ENCODE measurements at places on chromosomes 4 and X.

DNA sequence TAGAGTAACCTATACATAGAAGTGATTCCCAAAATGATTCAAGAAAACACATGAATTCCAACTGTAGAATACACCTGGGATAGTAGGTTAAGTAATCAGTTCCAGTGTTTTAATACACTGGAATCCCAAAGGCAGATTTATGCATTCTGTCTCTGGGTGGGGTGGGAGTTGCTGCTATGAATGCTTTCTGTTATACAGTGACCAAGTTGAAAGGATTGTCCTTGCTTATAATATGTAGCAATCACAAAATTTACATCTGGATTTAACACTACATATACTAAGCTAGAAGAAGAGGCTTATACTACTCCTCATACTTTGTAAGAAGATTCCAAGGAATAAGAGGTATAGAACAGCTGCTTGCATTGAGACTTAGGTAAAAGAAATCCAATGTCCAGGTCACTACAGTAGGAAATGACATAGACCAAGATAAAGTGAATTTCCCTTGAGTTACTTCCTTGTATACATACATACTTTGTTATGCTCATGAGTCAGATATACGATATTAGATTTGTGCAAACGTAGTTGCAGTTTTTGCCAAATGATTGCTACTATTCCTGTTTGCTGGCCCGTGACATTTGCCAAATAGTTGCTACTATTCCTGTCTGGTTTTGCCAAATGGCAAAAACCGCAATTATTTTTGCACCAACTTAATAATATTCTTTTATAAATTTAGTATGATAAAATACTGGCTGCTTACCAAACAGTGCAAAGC, 210.5 kb upstream of the DIAPH2 start:
- DNase-seq = no peak

DNA sequence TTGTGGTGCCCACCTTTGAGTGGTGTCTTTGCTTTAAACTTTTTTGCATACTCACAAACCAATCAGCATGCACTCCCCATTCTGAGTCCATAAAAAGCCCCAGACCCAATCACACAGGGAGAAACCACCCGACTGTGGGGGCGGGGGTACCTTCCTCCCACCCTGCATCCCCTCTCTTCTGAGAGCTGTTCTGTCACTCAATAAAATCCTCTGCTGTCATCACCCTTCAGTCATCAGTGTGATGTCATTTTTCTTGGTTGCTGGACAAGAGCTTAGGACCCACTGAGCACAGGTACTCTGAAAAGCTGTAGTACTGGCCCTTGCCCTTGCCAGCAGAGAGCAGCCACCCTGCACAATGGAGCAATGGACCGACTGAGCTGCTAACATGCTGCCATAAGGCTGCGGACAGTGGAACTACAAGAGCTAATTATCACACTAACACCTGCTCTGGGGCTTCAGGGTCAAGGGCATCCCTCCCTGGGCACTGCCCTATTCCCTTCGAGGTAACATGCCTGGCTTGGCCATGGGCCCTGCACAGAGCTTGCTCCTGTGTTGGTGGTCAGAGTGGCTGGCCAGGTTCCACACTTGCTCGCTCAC, 62.9 kb upstream of the PGRMC2 start:
- no peak for DNase-seq

DNA sequence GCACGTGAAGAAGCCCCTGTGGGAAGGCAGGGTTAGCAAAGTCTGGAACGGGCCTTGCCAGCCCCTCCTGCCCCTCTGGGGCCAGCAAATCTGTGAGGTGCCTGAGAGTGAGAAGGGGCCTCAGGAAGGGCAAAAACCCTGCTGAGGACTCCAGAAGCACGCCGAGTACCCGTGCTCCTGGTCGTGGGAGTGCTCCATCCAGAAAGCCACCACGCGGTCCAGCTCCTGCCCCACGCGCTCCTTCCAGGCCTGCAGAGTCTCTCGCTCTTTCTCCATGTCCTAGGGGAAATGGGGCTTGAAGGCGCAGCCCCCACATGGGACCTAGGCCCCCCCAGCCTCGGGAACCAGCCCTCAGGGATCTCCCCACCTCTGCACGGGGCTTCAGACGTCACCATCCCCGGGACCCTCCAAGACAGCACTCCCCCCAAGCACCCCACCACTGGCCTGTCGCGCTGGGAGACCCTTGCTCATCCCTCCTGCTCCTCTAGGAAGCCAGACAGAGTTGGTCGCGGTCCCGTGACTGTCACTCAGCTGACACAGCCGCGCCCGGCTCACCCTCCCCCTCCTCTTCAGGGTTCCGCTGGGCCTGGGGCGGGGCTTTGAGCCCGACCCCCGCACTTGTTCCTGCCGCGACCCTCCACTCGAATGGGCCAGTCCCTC, at the start of gene RENBP:
TSS of gene RENBP (minus strand) at position 504 of the 660 bp plus-strand sequence. CDS start at position 471, 33 bp downstream.
- peak; percentile 2 for DNase-seq

DNA sequence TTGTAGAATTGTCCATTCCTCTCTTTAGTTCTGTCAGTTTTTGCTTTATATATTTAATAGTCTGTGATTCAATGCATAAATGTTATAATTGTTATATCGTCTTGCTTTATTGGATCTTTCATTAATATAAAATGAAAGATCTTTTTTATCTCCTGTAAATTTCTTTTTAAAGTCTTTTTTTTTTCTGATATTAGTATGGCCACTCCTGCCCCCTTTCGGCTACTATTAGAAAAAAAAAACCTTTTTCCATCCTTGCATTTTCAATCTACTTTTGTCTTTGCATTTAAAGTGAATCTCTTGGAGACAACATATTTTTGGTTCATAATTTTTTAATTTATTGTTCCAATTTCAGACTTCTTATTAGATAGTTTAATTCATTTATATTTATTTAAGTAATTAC, 677.4 kb upstream of the NDST4 start:
- no peak for DNase-seq

- peak; percentile 53 for DNase-seq
Measured at GRCh38 chrX:10722851-10723250, 102.5 kb upstream of the MID1 start.

GRCh38 chrX:67780694-67781109, 236.9 kb downstream of the AR start:
- no peak for DNase-seq

DNA sequence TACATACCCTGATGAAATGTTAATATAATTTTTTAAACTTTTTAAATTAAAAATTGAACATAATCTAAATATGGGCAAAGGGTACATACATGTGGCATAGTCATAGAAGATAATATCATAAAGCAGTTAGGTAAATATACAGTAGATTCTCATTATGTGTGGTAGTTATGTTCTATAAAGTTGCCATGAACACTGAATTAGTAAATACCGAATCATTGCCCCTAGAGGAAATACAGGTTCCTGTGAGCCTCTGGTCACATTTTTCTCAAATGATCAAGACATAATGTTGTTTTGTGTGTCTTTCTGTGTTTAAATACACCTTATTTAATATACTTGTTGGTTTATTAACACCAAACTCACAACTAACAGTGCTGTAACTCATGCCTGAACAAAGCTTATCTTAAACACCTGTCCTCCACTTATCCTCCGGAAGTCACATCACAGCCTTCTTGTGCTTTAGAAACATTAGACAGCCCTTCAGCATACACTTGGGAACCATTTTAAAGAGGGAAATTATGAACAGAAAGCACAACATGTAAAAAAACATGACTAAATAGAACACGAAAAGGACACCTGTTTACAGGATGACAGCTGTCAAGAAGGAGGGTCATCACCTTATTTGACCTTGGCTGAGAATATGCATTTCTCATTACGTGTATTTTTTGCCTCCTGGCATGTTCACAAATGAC, 169.4 kb upstream of the NAP1L5 start:
- DNase-seq = peak; percentile 18

GRCh38 chr4:56321251-56321650, 66.0 kb downstream of the AASDH start:
- no peak for DNase-seq

GRCh38 chr4:125744891-125745364, 430.2 kb downstream of the FAT4 start:
- no peak for DNase-seq

- no peak for DNase-seq
Measured at GRCh38 chr4:60683357-60683756, 516.8 kb upstream of the ADGRL3 start.

DNA sequence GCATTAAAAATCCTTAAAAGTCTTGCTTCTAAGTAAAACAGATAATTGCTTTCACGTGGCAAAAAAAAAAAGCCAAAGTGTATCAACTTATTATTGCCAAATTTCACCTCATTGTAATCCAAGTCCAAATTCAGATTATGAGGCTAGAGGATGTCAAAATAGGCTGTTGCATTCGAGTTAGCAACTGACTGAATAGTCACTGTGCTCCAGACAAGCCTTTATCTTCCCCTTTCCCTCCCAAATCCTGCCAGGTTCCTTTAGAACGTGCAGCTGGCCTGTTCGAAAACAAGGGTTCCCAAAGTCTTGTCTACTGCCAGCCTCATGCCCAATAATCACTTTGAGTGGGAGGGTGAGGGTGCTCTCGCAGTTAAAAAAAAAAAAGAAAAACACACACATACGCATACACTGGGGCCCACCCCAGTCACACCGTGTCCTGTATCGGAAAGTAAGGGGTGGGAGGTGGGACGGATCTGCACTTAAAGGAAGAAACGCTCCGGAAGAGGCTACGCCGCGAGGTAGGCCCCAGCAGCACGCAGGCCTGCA, 603 bp downstream of the MAD2L1 start:
- no peak for DNase-seq

DNA sequence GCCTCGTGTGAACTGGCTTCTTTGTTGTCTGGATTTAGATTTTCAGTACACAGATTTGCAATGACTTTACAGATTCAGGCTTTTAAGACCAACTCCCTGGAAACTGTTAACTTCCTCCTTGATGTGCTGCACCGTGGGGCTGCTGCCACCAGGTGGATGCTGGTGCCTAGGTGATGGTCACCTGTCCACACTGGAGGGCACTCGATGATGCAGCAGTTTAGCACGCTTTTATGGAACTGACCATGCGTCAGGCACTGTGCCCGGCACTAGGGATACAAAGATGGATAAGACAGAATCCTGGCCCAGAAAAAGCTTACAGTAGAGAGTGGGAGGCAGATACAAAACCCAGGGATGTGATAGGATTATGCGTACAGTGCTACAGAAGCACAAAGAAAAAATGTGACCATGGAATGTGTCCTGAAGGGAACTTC, 180.7 kb downstream of the CEP135 start:
- peak; percentile 5 for DNase-seq

DNA sequence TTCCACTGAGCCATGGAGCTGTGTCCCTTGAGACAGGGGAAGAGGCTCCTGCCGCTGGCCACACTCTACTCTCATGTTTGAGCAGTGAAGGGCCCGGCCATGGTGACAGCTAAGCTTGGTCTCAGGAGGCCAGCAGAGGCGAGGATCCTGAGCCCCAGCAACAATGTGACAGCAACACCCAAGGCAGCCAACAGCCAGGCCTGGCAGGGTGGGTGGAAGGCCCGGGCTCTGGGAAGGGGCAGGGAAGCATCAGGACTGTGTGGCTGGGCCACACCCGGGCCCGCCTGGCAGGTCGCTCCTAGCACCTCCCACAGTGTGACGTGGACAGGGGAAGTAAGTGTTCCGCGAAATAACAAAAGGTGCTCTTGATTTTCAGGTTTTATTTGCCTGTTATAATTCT, 24.8 kb downstream of the L1CAM start:
- no peak for DNase-seq

DNA sequence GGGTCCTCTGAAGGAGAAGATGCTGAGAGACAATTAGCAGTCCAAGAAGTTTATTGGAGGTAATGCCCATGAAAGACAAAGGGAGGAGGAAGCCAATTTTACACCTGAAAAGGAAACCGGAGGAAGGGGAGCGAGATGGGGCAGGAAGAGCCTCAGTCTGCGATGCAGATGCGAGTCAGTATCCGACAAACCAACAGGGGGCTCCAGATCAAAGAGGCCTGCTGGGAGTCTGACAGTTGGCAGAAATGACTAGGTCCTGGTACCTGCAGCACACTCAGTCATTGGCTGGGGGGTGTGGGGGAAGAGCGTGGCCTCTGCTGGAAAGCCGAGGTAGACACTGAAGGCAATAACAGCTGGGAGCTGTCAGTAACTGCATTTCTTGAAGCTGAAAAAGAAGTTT, 231.1 kb upstream of the CENPE start:
- no peak for DNase-seq

GRCh38 chrX:103378990-103379389, 2.7 kb downstream of the BEX3 start:
- DNase-seq = no peak

GRCh38 chrX:3142259-3143042, 101.2 kb downstream of the ARSF start:
- DNase-seq = no peak

- DNase-seq = no peak
Measured at GRCh38 chr4:180734753-180735432, 1508.3 kb upstream of the TENM3 start.

- no peak for DNase-seq
Measured at GRCh38 chr4:5747738-5748375, 36.9 kb downstream of the EVC start.

- DNase-seq = no peak
Measured at GRCh38 chr4:145686991-145687390, 7.0 kb downstream of the C4orf51 start.

GRCh38 chrX:149470955-149471354, 34.2 kb downstream of the IDS start:
- peak; percentile 67 for DNase-seq

DNA sequence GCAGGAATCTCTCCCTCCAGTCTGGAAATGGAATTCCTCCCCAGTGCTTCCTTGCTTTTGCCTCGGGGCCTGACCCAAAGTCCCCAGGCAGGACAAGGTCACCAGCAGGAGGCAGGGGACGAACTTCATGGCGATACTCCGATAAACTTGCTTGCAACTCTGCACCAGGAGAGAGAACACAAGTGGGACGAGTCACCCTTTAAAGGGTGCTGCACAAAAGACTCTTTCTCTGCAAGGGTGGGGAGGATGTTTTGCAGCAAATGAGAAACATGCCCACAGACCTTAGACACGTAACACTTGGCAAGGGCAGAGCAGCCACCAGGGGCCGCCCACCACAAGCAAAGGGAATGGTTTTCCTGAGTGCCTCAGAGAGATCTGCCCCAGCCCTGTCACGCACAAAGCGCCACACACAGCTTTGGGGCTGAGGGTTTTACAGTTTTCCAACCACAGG, at the start of gene FGFBP2:
TSS of gene FGFBP2 (minus strand) at position 175 of the 451 bp plus-strand sequence. CDS start at position 129, 46 bp downstream.
- DNase-seq = no peak

- peak; percentile 27 for DNase-seq
Measured at GRCh38 chr4:40719008-40719623, 30.6 kb upstream of the NSUN7 start.

Data from NCI-H345 (cell line).